ENCODE measurements at places on chromosomes 12 and 14. TPM values are rescaled to one million over a fixed set of nuclear protein-coding genes. Genes with fewer than 3 reads are reported as not detected.
A peak's percentile ranks its signal among the peaks of the same experiment; 100 is the strongest.

GRCh38 chr12:45324391-45324790, 108.5 kb downstream of the ANO6 start:
- DNase-seq = no peak

DNA sequence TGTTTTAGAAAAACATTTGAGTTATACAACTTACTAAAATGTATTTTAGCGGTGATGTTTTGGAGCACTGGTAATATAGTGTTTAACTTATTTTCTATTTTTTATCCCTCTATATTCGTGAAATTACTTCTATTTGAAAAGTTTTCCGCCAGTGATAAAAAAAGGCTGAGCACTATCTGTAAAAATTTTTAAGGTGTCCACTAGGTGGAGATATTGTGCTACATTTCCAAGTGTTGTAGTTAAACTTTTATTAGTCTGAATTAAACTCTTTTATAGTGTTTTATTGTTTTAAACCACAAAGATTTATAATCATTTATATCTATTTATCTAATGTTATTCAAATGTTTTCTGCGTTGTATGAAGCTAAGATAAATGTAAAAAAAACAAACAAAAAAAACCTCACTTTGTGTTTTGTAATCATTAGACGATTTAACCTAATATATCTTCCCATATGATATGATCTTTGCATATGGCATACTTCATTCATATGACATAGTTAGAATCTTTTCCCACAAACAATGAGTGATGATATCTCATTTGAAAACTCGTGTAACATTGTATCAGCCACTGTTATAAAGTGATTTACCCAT, 11.8 kb downstream of the ALG10B start:
- DNase-seq = peak; percentile 59

Gene WNT5B
- total RNA-seq = 16.1 TPM

Gene EPYC
- total RNA-seq = not detected

Gene ANKRD33
- not detected for total RNA-seq

DNA sequence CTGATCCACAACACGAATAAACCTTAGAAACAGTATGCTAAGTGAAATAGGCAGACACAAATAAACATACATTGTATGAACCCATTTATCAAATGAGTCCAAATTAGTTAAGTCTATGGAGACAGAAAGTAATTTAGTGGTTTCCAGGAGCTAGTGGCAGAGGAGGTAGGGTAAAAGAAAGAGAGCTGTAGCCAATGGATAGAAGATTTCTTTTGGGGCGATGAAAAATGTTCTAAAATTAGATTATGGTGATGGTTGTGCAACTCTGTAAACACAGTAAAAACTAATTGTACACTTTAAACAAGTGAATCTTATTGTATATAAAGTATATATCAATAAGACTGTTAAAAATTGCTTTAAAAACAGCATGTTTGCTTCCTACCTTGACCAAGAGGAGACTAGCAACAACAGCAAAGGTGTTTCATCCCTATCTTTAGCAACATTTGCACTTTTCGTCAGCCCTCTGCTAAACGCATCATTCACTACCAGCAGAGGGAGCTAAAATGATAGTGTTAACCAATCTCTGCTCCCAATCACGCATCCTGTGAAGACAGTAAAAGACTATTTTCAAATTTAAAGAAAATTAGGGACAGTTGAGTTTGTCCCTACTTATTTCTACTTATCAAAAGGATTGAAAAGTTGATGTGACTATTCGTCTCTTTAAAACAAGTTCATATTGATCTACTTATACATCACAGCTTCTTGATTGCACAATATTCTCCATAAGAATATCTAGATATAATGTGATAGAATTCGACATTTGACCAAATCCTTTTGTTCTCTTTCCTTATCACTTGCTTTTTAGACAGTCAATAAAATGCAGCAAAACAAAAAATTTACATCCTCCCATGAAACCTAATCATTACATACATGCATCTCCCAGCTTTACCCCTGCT, 24.0 kb upstream of the LGR5 start:
- peak; percentile 73 for DNase-seq

GRCh38 chr12:9134981-9135628, 19.4 kb upstream of the A2M start:
- peak; percentile 72 for DNase-seq

- no peak for DNase-seq
Measured at GRCh38 chr12:50627491-50627890, 122.7 kb downstream of the DIP2B start.

GRCh38 chr12:7542046-7542445, 38.5 kb upstream of the CD163 start:
- DNase-seq = no peak

- no peak for DNase-seq
Measured at GRCh38 chr14:97592341-97592980, 795.3 kb downstream of the VRK1 start.

GRCh38 chr12:50400104-50400637, 514 bp upstream of the LARP4 start:
- no peak for DNase-seq

GRCh38 chr12:41993283-41993682, 151.4 kb downstream of the GXYLT1 start:
- DNase-seq = no peak

GRCh38 chr12:93226361-93226760, 151.4 kb upstream of the NUDT4 start:
- DNase-seq = no peak

GRCh38 chr12:33676866-33677265, 237.2 kb upstream of the SYT10 start:
- no peak for DNase-seq

DNA sequence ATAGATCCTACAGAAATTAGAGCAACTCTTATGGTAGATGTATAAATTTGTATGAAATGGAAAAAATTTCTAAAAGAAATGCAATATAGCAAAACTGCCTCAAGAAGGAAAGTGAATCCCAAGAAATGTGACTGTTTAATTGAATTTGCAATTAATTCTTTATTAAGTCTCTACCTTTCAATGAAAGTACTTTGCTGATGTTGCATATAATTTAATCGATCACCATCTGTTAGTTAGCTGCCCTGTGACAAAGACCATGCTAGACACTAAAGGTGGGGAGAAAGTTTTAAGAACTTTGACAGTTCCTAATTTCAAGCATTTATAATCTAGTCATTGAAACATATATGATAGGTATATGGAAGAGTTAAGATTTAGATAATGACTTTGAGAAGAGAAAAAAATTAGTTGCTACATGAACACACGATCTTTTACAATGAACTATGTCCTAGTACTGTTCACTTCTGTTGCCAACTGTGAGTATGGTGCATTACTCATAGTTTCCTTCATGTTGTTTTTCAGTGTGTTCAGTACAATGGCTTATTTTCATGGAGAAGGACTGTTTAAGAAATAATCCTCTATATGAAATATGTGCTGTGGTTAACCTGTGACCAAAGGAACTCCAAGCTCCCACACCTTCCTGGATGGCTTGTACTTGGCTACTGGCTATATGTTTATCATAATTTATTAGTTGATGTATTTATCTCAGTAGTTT, 128.4 kb downstream of the METTL25 start:
- no peak for DNase-seq

- peak; percentile 97 for DNase-seq
Measured at GRCh38 chr14:67943947-67944346, 124.4 kb downstream of the RAD51B start.

Gene HEBP1
- 14.0 TPM for total RNA-seq

GRCh38 chr12:117034701-117035151, 64.5 kb downstream of the TESC start:
- no peak for DNase-seq

DNA sequence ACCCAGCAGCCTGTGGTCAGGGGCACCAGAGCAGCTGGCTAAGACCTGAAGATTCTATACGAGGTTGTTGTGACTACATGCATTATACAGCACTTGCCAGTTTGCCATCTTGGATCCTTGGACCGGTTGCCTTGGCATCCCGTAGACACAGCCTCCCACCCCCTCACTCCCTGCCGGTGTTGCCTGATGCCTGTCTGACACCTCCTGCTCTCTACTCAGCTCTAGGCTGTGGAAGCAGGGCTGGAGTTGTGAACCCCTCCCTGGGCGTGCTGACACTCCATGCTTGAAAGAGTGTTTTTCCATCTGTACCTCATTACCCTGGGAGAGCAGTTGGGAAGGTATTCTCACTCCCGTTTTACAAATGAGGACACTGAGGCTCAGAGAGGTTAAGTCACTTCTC, 2.5 kb downstream of the CHGA start:
- DNase-seq = no peak

Gene KITLG
- total RNA-seq = 41.1 TPM

- DNase-seq = no peak
Measured at GRCh38 chr14:93135399-93135798, 19.7 kb upstream of the ITPK1 start.

Gene TAS2R9
- total RNA-seq = not detected

Gene TMEM52B
- not detected for total RNA-seq

Gene LMNTD1
- not detected for total RNA-seq

GRCh38 chr12:67394550-67394949, 125.4 kb downstream of the CAND1 start:
- peak; percentile 89 for DNase-seq

Gene KRT72
- 0.21 TPM for total RNA-seq

DNA sequence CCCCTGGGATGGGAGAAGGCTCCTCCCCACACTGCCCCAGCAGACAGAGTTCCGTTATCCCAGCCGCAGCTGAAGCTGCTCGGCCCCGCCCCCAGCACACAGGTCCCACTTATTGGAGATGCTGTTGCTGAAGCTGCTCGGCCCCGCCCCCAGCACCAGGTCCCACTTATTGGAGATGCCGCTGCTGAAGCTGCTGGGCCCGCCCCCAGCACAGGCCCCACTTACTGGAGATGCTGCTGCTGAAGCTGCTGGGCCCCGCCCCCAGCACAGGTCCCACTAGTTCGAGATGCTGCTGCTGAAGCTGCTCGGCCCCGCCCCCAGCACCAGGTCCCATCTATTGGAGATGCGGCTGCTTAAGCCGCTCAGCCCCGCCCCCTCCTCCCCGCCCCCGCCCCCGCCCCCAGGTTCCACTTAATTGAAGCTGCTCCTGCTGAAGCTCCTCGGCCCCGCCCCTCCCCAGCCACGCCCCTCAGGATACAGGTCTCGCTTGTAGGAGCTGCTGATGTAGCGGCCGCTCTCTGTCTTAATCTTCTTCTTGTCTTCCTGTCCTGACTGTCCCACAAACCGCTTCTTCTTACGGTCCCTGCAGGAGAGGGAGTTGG, 12.0 kb downstream of the CFAP73 start:
- DNase-seq = peak; percentile 47

DNA sequence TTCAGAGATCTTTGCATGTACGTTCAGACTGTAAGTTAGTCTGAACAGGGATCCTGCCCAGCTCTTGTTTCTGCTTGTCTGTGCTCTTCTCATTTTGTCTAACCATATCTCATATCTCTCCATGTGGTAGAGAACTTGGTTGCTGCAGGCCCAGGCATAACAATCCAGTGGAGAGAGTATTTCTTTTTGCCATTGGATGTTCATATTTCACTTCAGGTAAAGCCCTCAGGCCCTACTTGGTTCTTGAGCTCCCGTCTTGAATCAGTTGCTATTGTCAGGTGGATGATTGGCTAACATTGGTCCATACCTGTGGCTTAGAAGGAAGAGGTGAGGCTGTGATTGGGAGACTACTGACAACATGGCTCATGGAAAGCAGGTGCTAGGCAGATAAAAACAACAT, 357.7 kb upstream of the FLRT2 start:
- no peak for DNase-seq

GRCh38 chr12:9731797-9732196, 1.1 kb downstream of the CLECL1 start:
- no peak for DNase-seq

Gene ADAM20
- 5.0 TPM for total RNA-seq

GRCh38 chr14:60482743-60483142, 3.1 kb downstream of the C14orf39 start:
- DNase-seq = no peak

Gene BLOC1S1
- total RNA-seq = 78.9 TPM

DNA sequence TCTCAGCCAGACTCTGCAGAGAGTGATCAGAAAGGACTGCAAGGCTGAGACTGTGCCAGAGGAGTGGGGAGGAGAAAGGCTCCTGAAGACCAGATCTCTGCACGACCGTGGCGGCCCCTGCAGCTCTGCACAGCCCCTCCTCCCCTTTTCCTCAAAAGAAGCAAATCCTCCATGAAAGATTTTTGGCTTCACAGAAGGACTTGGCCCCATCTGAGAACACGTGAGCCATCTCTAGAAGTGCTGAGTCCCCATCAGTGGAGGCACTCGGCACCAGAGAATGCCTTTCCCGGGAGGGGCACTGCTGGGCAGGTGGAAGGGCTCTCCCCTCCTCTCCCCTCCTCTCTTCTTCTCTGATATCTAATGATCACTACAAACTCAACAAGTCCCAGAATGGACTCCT, 6.8 kb downstream of the FIGNL2 start:
- peak; percentile 62 for DNase-seq

GRCh38 chr14:57732463-57733285, 133.2 kb downstream of the SLC35F4 start:
- DNase-seq = peak; percentile 44

DNA sequence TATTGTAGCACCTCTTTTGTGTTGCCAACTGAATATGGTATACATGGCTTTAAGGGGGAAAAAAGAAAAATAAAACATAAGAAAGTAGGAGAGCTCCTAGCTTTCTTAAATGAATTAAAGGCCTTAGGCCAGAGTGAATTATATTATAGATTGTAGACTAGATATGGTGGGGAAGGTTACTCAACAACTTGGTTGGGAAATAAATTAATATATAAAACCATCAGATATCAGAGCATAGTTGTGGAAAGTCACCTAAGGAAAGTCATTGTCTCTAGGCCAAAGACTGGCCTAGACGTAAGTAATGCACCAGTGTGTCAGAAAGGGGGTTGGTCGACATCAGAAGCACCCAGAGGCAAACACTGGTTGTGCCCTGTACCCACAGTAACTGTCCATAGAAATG, 391.8 kb downstream of the RAD51B start:
- no peak for DNase-seq

Gene LPAR5
- 2.6 TPM for total RNA-seq

- no peak for DNase-seq
Measured at GRCh38 chr12:105368047-105368646, 37.7 kb downstream of the C12orf75 start.

DNA sequence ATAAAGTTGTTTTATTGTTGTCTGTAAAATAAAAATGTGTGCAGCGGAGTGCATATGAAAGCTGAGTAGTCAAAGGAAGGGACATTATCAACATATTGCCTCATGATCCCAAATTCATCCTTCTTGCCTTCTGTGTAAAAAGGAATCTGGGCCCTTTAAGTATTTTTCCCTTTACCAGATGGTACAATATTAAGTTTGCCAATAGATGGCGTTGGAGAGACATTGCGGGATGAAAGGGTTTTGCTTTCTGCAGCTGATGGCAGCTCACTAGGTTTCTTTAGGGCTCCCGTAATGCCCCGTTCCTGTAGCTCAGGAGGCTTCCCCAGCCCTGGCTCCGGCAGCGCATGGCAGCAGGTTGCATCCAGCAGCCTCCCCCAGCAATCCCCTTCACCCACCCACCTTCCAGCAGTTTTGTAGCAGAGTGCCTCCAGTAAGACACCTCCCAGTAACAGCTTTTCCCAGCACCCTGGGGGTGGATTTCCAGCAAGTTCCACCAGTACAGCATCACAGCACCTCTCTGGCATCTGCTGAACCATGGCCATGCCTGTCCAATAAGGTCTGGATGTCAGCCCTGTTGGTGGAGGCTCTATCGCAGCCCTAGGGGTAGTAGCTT, 354.4 kb downstream of the MED13L start:
- no peak for DNase-seq

Gene DNAH10
- total RNA-seq = 0.62 TPM

GRCh38 chr12:21190016-21190415, 59.0 kb downstream of the SLCO1B1 start:
- DNase-seq = no peak
